ENCODE measurements at places on chromosomes 12 and 14. TPM values are rescaled to one million over a fixed set of nuclear protein-coding genes. Genes with fewer than 3 reads are reported as not detected.

Gene KIF5A
- 0.56 TPM for total RNA-seq

Gene TDP1
- total RNA-seq: 16.3 TPM

Gene OAS2
- total RNA-seq: 0.71 TPM

Gene LAG3
- 0.58 TPM for total RNA-seq

Gene WASHC3
- 29.4 TPM for total RNA-seq

Gene SYNDIG1L
- total RNA-seq: not detected
